Aorta (tissue), 5 donors: ENCODE measurements at places on chromosomes 7 and 10. TPM values are rescaled to one million over a fixed set of nuclear protein-coding genes. Genes with fewer than 3 reads are reported as not detected.

Gene MMP21
- 0.33 TPM for total RNA-seq

- peak; percentile 53 for DNase-seq
Observed at GRCh38 chr10:130756651-130757050, 554.9 kb downstream of the TCERG1L start.

Gene RSPH10B
- total RNA-seq, result not detected

Gene MPP7
- total RNA-seq, result 95.3 TPM

DNA sequence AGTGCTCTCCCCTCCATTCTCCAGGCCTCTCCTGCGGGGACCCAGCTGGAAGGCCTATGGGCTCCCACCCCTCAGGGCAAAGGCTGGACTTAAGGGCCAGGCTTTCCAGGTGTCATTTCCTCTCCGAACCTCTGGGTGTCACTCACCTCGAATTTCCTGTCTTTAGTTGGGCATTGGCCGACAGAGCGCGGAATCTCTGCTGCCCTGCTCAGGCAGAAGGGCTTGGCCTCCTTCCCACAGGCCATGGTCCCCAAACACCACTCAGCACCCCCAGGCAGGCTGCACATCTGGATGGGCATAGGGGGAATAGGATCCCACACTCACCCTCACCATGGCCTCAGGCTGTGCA is 212.9 kb downstream of the CCSER2 start:
- DNase-seq, result no peak

- DNase-seq, result no peak
Observed at GRCh38 chr10:52213321-52213752, 100.7 kb upstream of the DKK1 start.

- no peak for DNase-seq
Observed at GRCh38 chr7:91031757-91032156, 232.5 kb upstream of the FZD1 start.

GRCh38 chr10:114616516-114616915 is 41.6 kb downstream of the ABLIM1 start:
- no peak for DNase-seq

- DNase-seq, result no peak
Observed at GRCh38 chr7:46315891-46316290, 394.8 kb upstream of the IGFBP3 start.

GRCh38 chr10:14701466-14701865 is 73.2 kb downstream of the FAM107B start:
- DNase-seq, result no peak

DNA sequence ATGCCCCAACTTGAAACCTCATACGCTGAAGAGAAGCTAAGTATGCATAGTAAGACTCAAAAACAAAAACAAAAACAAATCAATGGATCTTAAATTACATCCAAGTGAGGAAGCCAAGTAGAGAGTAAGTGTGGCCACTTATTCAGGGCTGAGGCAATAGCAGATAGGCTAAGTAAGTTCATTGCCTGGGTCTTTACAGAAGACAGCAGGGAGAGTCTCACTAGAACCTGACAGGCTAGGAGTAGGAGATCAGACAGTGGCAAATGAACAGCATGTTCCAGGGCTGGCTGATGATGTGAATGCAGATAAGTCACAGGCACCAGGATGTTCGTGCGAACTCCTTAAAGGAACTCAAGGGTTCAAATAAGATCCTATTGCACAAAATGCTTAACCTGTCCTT is 568.6 kb downstream of the KCNMA1 start:
- DNase-seq, result no peak

DNA sequence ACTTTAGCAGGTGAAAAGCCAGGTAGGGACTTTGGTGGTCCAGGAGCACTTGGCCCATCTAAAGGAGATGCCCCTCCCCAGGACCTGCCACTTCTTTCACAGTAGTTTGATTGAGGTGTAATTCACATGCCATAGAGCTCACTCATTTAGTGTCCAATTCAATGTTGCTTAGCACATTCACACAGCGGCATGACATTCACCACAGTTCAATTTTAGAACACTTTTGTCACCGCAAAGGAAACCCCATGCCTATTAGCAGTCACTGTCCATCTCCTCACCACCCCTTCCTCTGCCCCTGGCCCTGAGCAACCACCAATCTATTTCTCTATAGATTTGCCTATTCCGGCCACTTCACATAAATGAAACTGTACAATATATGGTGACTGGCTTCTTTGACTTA is 211.6 kb upstream of the ZMIZ1 start:
- no peak for DNase-seq

DNA sequence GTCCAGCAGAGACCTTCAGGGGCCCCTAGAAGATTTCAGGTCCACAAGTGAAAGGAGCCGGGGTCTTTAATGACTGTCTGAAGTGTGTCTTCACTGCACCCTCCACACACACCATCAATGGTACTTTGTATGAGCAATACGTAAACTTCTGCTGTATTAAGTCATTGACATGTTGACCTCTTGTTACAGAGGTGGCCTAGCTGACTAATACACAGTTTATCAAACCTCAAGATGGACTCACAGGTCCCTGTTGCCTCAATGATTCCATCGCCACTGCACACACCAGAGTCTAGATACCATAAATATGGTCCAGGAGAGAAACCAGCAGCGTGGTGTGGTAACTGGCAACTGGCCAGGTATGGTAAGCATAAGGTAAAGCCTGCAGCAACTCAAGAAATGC is 19.5 kb downstream of the KCNMA1 start:
- no peak for DNase-seq

GRCh38 chr7:130831817-130832481 is 97.9 kb upstream of the KLF14 start:
- DNase-seq, result no peak

Gene TSPAN33
- total RNA-seq, result 8.3 TPM

DNA sequence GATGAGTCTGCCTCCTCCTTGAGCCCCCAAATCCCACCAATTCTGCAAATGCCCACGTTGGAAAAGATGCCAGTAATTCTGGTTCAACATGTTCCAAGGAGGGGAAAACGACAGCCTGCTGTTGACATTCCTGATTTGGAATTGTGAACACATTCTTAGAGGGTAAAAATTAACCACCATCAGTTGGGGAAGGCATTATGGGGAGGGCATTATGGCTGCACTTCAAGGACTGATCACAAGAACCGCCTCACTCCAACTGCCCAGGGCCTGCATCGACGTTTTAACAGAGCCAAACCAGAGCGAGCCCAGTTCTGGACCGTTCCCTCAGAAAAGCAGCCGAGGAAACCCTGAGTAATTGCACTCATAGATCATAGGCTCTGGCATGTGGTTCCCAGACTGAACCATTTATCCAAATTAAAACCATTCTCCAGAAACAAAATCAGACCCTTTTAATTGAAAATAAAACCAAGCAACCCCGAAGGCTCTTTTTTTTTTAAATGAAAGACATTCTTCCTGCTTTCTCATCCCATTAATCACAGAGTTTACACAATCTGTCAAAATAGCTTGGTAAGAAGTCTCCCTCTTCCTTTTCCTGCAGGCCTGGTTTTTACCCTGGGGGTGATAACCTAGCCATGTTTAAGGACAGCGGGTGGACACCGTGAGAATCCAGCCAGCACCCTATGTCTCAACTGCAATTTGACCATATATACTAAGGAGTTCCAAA is 8.0 kb downstream of the TNS3 start:
- no peak for DNase-seq

Gene SYT15
- 8.8 TPM for total RNA-seq

DNA sequence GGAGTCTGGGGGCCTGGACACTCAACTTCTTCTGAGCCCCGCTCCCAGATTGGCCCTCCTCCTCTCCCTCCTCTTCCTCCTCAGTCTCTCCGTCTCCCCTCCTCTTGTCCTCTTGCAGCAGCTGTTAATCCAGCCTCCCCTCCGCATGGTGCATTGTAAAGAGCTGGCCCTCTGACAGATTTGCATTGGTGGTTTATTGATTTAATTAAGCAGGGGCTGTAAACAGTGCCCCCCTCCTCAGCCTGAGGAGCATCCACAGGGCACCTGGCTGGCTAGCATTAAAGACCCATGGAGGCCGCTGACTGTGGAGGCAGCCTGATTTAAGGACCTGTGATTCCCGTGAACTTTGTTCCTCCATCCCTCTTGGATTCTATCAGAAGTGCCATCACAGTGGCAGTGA is 28.9 kb upstream of the PCBD1 start:
- DNase-seq, result peak; percentile 2

Gene ARHGEF5
- total RNA-seq, result 9.0 TPM

Gene SAMD9L
- 10.8 TPM for total RNA-seq

Gene ZNF248
- total RNA-seq, result 21.1 TPM

Gene VDAC2
- 103 TPM for total RNA-seq
